Fibroblast of skin of right quadriceps (primary cell): ENCODE measurements at places on chromosomes 3 and 15.

DNA sequence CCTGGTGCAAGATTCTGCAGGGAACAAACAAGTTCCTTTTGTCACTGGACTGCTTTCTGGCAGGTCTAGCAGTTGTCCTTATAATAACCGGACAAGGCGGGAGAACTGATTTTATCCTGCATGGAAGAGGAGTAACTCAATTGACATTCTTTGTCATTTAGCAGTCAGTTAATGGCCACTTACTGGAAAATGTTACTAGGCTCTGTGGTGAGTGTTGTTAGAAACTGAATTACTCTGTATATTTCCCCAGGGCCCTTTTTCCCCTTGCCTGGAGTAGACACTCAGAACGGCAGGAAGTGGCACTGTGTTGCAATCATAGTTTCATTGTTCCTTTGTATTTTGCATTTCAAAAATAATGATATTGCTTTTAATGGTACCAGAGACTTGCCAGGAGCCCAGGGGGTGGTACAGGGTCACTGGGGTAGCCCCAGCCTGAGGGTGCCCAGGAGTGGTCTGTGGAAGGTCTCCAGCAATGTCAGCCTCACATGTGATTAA lies 318.6 kb upstream of the LRRFIP2 start:
- DNase-seq, result peak; percentile 55

GRCh38 chr3:40718209-40718608 lies 193.4 kb downstream of the ZNF621 start:
- DNase-seq, result no peak

DNA sequence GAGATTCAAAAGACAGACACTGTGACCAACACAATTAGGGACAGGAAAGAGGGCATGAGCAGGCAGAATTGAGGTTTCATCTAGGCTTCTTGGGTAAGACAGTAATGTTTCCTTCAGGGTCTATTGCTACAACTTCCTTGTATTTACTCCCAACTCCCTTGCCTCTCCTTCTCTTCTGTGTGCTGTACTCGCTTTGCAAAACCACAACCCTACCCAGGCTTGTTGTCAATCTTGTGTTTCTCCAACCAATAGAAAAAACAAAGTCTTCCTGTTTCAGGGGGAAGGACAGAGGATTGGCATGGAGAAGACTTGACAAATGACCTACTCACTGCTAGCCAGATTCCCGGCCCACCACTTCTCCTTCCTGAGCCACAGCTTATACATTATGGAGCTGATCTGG lies 36.3 kb upstream of the MASP1 start:
- no peak for DNase-seq

DNA sequence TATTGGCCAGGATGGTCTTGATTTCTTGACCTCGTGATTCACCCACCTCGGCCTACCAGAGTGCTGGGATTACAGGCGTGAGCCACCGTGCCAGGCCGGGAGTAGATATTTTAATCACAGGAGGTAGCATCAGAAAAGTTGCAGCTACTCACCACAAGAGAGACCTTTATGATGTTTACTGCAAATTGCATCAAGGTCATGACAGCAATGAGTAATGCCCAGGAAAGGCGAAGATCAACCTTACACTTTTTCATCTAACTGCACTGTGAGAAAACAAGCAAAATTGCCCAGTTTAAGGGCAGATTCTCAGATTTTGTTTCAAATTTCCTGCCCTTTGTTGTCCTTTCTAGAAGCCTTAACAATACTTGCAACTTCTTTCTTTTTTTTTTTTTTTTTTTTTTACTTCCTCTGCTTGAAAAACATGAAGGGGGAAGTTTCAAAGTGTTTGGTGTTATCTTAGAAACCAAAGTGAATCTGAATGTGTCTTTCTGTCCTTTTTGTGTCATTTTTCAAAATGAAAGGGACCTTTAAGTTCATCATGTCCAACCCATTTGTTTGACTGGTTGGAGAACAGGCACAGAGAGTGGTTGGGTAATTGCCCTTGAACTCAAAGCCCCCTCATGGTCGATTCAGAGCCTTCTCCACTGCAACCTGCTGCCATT lies 25.0 kb downstream of the TGFBR2 start:
- peak; percentile 20 for DNase-seq

- DNase-seq, result no peak
Measured at GRCh38 chr15:85905751-85906450, 111.2 kb upstream of the KLHL25 start.

- DNase-seq, result peak; percentile 32
Measured at GRCh38 chr3:187989575-187990153, 164.3 kb upstream of the LPP start.

GRCh38 chr3:87197531-87197930 lies 29.6 kb upstream of the CHMP2B start:
- DNase-seq, result no peak

DNA sequence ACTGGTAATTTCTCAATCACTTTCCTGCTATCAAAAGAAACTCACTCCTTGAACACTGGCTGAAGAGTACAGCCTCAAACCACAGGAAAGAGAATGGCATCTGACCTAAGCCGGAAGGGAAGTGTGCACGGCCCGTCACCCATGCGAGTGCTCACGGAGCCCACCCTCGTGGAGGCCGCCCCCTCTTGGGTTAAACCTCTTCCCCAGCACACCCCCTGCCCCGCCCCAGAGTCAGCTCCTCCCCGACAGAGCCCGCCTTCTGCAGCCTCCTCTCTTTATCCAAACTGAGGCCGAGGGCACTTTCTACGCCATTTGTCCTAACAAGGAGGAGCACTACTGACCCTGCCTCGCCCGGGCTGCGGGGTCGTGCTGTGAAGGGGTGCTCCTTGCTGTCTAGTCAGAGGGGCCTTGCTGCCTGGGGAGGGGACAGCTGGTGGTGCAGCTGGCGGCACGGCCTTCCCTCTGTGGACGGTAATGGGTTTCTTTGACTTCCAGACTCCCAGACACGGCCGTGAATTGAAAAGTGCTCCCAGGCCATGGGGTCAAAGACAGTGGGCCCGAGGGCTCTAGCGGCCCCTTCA lies 137.7 kb downstream of the NSMCE3 start:
- DNase-seq, result no peak

GRCh38 chr15:29053661-29054131 lies 167.9 kb downstream of the APBA2 start:
- no peak for DNase-seq

DNA sequence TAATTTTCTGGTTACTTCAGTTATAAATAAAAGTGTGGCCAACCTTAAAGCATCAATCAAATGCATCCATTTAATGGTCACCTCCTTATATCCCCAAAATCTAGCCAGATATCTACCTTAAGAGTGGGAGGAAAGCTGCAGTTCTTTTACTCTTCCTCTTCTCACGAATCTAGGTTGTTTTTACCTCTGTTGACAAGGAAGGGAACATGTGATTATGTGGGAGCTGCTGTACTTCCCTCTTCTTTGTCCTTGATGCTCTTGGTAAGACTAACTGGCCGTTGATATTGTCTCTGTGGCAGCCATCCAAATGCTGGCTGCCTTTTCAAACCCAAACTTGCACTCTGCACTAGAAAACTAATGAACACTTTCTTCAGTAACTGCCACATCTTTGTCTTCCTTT lies 275.3 kb upstream of the CADM2 start:
- no peak for DNase-seq

- peak; percentile 30 for DNase-seq
Measured at GRCh38 chr3:71070497-71071463, 512.7 kb downstream of the FOXP1 start.

DNA sequence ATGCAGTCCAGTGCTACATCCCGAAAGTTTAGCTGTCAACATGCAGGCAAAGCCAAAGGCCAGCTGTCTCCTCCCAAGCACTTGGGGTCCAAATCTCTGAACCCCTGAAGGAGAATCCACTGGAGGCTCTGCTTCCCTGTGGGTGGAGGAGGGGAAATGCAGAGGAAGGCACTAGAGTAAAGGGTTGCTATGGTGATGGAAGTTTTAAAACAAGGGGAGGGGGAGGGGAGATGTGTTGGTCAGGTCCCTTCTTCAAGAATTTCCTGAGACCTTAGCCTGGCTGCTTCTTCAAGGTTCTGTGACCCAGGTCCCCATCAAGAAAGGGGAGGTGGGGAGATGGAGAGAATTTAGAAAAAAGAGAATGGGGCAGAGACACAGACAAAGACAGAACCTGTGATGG lies 2.3 kb downstream of the CAMKV start:
- no peak for DNase-seq

DNA sequence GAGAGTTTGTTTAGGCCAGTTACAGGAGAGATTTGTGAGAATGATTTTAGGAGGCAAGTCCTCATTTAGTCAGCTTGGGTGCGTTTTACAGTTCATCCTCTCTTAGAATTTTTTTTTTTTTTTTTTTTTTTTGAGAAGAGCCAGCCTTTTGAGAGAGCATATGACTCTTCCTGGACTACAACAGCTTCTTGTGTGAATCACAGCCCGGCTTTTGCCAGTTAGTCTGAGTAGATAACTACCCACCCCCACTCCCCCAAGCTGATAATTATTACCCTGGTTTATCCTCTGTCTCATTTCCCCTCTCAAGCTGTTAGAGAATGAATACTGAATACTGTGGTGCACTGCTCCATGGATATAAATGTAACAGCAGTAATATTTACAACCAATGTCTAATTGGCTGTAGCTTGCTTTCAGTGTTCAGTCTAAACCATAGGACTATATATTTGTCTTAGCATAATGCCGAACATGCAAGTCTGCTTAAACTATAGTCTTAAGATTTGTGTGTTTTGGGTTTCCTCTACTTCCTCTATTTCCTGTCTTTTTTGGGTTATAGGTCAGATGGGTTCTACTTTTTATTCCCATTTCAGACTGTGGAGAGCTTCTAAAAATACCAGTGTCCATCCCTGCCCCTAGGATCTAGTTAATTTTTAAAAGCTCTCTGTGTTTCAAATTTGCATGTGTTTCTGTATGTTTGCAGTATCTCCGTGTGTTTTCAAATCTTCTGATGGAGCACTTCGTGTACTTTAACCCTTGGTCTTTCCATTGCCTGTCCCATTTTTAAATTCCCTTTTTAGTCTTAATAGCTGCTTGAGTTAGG lies 8.0 kb downstream of the CHD2 start:
- DNase-seq, result peak; percentile 93

- no peak for DNase-seq
Measured at GRCh38 chr3:17623464-17623863, 119.0 kb downstream of the TBC1D5 start.

GRCh38 chr15:48253172-48253571 lies 47.1 kb downstream of the SLC12A1 start:
- no peak for DNase-seq

DNA sequence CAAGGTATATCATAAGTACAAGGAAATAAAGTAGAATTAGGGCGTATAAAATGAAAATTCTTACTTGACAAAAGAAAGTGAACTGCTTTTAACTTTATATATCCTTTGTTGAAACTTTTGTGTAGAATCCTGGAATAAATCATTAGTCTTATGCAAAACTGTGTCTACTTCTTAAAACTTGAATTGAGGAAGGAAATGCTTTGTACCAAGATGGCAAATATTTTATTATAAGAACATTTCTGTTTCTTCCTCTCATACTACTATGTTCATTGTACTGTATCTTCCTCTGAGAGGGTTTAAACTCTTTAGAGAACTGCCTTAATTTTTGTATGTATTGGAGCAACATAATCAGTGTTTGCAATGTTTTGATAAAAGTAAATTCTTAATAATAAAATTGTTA lies 42.0 kb downstream of the RASA2 start:
- no peak for DNase-seq

- DNase-seq, result no peak
Measured at GRCh38 chr3:149374391-149374790, 3.1 kb downstream of the TM4SF1 start.

- no peak for DNase-seq
Measured at GRCh38 chr3:136804141-136804540, 14.8 kb upstream of the SLC35G2 start.

- no peak for DNase-seq
Measured at GRCh38 chr3:187382609-187383151, 14.5 kb downstream of the RTP4 start.

GRCh38 chr3:45962033-45962432 lies 18.8 kb downstream of the CXCR6 start:
- DNase-seq, result no peak

DNA sequence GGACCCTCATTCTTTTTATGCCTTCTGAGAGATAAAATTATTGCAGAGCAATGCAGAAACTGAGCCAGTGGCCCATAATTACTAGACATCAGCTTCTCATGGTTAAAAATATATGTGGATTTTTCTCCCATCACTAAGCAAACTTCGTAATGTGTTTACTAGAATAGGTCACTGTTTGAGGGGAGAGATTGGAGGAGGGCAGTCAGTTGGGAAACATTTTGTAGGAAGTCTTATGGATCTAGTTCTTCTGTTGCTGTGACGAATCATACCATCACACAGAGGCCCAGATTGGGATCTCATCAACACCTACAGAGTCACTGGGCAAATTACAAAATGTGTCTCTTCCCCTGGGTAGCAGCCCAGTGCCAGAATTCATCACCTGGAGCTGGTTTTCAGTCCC lies 81.4 kb downstream of the PDE8A start:
- DNase-seq, result no peak

DNA sequence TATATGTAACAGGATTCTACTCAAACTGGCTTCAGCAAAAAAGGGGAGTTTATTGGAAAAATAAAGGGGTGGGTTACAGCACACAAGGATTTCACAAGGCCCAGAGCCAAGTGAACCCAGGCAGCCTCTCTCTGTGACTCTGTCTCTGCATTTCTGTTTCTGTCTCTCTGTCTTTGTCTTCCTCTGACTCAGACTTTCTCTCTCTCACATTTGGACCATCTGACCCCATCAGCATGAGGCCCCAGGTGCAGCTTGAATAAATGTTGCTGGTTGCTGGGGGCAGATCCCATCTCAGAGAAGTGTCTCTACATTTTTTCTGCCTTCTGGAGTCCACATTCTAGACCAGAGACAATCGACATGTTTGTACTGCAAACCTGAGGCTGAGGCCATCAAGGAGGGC lies 45.0 kb downstream of the RPLP1 start:
- DNase-seq, result no peak

DNA sequence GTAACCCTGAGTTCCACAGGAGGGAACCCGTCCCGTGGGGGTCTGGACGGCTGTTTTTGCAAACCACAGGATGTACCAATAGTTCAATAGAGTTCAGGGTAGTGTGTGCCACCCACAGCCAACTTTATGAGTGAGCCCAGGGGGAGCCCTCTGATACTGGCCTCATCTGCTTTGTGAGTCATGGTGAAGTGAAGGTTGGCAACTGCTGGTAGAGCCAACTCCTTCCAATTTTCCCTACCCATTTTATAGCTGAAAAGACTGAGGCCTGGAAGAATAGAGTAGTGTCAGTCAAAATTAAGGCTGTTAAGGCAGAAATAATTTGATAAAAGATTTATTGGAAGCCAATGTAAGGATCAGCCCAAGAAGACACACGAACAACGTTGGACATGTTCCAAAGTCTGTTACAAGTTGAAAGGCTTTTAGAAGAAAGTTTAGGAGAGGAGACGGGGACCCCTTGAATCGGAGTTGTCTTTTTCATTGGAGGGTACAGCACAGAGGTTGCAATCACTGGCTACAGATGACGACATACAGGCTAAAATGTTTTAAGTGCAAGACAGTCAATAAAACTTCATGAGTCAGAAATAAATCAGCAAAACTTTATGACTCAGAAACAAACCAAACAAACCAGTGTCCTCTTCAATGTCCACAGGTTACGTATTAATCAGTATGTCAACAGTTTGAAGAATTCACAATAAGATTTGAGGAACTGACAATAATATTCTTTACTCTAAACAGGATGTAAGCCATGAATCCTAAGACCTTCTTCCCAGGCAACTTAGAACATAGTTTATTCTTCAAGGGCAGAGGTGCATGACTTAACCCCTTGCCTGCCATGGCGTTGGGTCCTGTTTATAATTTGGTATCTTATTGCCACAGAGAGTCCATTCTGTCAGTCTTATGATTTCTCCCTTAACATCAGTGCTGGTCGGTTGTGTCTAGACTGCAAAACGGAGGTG lies 62.9 kb upstream of the NR2E3 start:
- peak; percentile 76 for DNase-seq
